Effector memory CD4-positive, alpha-beta T cell (primary cell): ENCODE measurements at places on chromosomes 5 and 9.

GRCh38 chr9:100355561-100355960 lies 2.8 kb upstream of the TEX10 start:
- no peak for DNase-seq

- DNase-seq, result no peak
Measured at GRCh38 chr5:80357671-80358070, 37.9 kb downstream of the SPZ1 start.

GRCh38 chr5:61018062-61018461 lies 73.1 kb downstream of the NDUFAF2 start:
- no peak for DNase-seq

DNA sequence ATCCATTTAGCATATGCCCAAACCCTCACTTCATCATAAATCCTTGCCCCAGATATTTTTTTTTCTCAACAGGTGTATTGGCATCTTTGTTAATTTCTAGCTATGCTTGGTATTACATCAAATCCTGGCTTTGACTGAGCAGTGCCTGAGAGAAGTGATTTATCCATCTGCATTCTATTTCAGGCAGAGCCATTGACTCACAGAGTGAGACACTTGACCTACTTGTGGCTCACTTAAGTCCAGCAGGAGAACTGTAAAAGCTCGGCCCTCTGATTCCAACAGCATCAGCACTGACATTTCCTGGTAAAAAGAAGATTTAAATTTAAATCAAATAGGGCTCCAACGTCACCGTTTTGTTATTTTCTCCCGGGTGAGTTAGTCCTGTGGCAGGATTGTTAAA lies 93.4 kb downstream of the PLK2 start:
- no peak for DNase-seq

- DNase-seq, result no peak
Measured at GRCh38 chr5:120538149-120538548, 74.0 kb downstream of the PRR16 start.

GRCh38 chr5:5276430-5276829 lies 136.3 kb downstream of the ADAMTS16 start:
- no peak for DNase-seq

- no peak for DNase-seq
Measured at GRCh38 chr5:171747061-171747859, 38.4 kb upstream of the SMIM23 start.

DNA sequence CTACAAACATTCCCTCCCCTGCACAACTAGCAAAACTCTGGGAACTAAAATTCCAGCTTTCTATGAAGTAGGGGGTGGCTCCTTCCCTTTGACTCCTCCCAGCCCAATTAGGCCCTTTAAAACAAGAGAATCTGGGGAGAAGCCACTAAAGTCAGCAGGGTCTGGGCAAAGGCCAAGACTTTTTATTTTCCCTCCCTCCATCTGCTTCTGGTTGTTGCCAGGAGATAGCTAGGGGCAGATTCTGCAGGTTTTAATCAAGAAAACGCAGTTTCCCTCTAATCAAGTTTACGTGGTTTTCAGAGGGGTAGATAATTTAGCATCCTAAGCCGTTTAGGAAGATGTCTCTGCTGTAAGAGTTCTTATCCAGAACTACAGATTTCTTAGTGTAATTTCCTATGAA lies 114.5 kb upstream of the CDH6 start:
- DNase-seq, result no peak

- DNase-seq, result no peak
Measured at GRCh38 chr9:98339987-98340800, 84.7 kb upstream of the TBC1D2 start.

GRCh38 chr5:1058083-1058945 lies 49.7 kb downstream of the NKD2 start:
- DNase-seq, result no peak

GRCh38 chr5:138240650-138241385 lies 27.7 kb upstream of the CDC23 start:
- no peak for DNase-seq

DNA sequence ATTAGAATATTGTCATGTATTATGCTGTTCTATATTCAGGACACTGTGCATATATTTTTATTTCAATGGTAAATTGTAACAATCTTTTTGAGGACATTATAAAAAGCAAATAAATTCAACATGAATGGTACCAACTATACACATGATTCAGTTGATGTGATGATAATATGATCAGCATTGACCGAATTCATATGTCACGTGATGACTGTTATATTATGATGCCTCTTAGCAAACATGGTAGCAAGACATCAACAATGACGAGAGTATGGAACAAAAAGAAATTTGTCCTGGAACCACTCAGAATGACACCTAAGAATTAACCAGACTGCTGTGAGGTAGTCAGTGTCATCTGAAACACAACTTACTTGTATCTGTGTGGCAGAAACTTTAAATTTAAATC lies 161.5 kb upstream of the OR13F1 start:
- no peak for DNase-seq

- DNase-seq, result peak; percentile 27
Measured at GRCh38 chr5:6765612-6766525, 52.6 kb downstream of the TENT4A start.

- DNase-seq, result no peak
Measured at GRCh38 chr9:89532944-89533343, 35.0 kb upstream of the SEMA4D start.

- DNase-seq, result no peak
Measured at GRCh38 chr5:40828690-40829661, 6.0 kb downstream of the RPL37 start.

GRCh38 chr5:56389261-56389660 lies 156.1 kb upstream of the ANKRD55 start:
- DNase-seq, result no peak

DNA sequence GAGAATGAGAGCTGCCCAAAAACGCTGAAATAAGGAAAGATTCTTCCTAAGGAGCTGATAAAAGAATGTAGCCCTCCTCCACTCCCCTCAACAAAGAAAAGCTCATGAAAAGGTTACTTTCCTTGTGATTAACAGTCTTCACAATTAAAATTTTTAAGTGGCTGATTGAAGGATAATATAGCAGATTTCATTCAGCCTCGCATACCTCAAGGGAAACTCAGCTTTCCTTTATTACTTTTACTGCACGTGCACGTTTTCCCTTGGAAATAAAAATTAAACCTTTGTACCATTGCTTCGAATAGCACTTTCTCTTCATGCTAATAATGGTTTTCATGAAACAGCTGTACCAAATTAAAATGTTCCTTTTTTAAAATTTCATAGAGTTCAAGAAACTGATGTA lies 234.0 kb upstream of the GRAMD2B start:
- no peak for DNase-seq

GRCh38 chr5:62256161-62257019 lies 49.6 kb upstream of the KIF2A start:
- no peak for DNase-seq

DNA sequence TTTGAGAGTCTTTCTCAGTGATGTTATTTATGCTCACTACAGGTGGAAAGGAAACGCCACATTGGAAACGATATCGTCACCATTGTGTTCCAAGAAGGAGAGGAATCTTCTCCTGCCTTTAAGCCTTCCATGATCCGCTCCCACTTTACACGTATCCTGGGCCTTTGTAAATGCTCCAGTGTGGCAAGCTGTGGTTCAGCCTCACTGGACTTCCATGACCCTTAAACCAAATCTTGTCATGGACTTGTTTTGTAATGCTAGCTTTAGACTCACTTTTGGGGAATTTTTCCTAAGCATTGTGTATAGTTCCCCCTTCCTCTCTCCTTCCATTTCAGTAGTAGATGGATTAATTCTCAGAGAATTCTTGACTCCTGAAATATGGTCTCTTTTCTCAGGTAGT lies 60.9 kb upstream of the SLC2A8 start:
- no peak for DNase-seq

- no peak for DNase-seq
Measured at GRCh38 chr5:14669975-14670374, 5.5 kb downstream of the OTULIN start.

- no peak for DNase-seq
Measured at GRCh38 chr9:81146241-81146640, 543.1 kb downstream of the TLE1 start.

GRCh38 chr9:23447166-23447565 lies 378.9 kb downstream of the ELAVL2 start:
- DNase-seq, result no peak

DNA sequence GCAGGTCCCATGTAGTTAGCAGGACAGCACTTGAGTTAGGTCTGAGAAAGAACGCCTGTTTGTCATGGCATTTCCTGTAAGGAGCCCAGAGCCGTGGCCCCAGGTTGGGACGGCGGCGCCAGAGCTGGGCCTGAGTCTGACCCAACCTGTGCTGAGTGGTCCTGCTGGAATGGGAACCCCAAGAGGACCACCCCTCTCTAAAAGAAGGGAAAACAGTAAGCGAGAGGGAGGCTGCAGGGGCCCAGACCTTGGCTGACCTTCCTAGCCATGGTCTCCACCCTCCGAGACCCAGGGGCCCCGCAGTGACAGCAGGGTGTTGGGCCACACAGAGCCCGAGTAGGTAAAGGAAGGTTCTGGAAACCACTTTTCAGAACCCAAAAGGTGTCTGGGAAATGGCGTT lies 1.8 kb upstream of the LRRC14B start:
- DNase-seq, result no peak

- DNase-seq, result no peak
Measured at GRCh38 chr5:15630441-15630840, 130.5 kb downstream of the FBXL7 start.

DNA sequence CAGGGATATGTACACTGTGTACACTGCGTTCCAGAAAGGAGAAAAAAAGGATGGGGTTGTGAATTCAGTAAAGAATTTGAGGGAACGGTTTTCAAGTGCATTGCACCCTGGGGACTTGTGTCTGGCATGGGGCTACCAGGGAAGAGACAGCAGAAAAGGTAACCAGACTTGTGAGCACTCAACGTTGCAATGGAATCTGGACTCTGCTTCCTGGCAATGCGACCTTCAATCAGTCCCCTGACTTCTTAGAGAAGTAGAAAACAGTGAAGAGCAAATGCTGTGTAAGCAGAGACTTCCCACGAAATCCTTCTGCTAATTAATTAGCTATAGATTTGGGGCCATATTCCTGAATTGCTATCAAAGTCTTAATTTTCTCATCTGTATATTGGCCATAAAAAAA lies 36.3 kb downstream of the MACIR start:
- no peak for DNase-seq

- DNase-seq, result no peak
Measured at GRCh38 chr5:14756478-14756877, 92.0 kb downstream of the OTULIN start.

DNA sequence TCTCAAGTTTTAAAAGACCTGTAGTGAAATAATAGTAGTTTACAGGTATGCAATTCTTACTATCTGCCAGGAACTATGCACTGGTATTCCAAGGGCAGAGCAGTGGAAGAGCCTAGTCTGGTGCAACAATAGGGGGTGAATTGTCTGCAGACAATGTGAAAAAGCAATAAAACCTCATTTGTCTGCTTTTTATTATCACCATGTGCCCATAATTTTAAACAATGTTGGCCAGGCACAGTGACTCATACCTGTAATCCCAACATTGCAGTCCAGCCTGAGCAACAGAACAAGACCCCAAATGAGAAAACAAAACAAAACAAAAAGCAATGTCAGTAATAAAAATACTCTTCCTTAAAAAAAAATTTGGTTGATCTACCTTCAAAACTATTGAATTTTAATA lies 12.2 kb upstream of the SLC44A1 start:
- no peak for DNase-seq

DNA sequence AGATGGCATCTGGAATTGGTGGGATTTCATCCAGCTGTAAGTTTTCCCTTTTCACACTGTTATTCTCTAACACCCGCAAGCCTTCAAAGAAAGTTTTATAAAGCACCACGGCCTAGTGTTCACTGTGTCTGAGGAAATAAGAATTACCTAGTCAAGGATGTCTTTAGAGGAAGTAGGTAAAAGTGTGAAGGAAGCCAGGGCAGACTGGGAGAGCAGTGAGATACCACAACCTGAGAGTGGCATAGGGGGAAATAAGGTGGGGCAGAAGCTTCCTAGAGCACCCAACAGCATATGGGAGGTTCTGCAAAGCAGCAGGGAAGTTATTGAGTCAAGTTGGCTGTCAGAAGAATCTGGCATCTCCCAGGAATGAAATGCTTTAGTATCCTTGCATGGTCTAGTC lies 241.2 kb downstream of the CETN3 start:
- DNase-seq, result no peak

DNA sequence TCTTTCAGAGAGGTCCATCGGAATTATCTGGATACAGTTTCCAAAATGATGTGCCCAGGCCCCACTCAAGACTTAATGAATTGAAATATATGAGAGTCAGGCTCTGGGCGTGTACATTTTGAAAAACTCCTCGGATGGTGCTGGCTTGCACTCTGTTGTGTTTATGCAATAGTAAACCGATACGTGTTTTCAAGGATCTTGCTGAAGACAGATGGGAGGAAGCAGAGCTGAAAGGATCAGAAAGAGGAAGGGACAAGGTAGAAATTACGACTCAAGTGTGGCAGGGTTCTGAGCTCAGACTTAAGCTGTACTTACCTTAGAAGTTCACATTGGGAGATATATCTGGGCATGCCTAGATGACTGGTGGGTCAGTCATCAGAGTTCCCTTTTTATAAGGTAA lies 13.7 kb upstream of the STOM start:
- no peak for DNase-seq

DNA sequence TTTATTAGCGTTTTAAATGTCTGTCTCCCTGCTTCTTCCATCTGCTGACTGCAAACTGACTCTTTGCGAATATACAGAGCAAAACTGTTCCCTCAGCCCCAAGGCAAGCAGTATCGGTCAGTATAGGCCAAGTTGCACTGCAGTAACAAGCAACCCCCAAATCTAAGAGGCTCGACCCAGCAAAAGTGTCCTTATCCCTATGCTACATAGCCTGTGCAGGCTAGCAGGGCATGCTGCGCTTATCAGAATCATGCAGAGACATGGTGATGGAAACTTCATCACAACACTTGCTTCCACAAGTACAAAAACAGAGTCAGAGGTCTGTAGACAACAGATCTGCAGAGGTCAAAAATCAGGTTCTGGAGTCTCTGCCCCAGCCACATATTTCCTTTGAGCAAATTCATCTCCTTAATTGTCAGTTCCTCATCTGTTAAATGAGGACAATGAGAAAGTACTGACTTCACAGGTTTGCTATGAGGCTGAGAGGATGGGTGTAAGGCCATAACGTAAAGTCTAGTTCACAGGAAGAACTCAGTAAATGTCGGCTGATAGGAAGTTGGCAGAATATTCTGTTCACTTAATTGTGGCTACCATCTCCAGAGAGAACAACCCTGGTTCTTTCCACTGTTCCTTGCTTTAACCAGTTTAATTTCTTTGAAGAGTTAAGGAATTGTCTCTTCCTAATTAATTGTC lies 9.6 kb upstream of the IL17B start:
- no peak for DNase-seq

DNA sequence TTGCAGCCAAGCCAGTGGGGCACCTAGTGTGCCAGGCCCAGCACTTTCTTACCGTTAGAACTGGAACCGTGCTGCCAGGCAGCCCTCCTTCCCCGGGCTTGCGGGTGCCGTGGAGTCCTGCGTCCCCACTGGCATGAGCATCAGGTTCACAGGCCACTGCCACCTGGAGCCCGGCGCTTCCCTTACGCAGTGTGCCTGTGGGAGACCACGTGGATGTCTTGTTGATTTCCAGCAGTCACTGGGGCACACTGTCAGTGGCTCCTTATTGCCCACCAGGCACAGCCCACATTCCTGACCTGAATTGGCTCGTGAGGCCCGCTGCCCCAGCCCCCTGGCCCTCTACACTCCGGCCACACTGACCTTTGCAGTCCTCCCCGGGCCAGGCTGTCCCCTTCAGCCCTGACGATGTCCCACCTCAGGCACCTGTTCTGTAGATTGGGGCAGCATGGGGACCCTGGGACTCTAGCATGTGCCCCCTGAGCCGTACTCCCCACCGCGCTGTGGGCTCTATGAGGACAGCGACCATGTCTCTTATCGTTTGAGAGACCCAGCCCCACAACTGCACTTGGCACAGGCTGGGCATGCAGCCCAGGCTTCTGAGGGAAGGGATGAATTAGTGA lies 10.4 kb upstream of the CEL start:
- DNase-seq, result no peak
